Foreskin keratinocyte (primary cell): ENCODE measurements at places on chromosomes 2 and 18.

GRCh38 chr2:5562426-5562825, 129.8 kb upstream of the SOX11 start:
- no peak for DNase-seq

DNA sequence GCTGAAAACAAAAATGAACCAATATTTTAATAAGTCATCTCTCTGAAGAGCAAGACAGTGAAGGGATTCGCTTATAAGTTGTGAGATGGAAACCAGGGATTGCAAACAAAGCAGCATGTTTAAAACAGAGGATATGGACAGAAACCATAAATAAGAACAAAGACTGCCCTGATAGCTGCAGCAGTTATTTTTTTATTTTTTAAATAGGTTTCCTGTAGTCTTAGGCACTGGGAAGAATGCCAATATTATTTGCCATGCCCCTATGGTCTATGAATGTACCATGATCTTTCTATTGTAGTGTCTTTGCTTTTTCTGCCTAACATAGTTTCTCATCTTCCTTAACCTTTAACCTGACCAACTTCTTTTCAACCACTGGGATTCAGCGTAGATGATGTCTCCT, 1334.0 kb upstream of the NRXN1 start:
- DNase-seq: no peak

DNA sequence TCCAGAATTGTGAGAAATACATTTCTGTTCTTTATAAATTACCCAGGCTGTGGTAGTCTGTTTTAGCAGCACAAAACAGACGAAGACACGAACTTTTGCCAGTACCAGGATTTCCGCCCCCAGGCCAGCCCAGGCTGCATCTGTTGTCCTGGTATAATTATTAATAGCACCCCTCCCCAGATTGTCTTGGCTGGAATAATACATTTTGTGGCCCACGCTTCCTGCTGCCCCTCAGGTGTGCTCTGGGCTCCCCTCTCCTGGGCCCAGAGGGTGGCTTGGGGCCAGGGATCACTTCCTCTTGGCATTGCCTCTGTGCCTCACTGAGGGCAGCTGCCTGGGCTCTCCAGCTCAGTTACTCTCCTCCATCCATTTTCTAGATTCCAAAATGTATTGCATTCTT, 102.1 kb upstream of the HS6ST1 start:
- no peak for DNase-seq

DNA sequence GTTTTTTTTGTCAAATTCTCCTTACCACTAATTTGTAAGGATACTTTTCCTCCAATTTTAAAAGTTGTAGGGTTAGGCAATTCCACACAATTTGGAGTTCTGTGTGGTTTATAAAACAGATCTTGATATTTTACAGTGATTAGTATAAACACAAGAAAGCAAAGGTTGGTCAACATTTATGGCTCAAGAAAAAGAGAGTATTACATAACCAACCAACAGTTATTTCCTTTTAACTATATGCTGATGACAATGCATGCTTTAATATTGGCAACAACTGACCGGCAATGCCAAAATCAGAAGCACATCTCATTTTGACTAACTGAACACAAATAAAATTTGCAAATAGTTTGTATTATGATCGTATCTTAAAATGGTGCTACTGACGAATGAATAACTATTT, 137.2 kb downstream of the CDH2 start:
- no peak for DNase-seq

DNA sequence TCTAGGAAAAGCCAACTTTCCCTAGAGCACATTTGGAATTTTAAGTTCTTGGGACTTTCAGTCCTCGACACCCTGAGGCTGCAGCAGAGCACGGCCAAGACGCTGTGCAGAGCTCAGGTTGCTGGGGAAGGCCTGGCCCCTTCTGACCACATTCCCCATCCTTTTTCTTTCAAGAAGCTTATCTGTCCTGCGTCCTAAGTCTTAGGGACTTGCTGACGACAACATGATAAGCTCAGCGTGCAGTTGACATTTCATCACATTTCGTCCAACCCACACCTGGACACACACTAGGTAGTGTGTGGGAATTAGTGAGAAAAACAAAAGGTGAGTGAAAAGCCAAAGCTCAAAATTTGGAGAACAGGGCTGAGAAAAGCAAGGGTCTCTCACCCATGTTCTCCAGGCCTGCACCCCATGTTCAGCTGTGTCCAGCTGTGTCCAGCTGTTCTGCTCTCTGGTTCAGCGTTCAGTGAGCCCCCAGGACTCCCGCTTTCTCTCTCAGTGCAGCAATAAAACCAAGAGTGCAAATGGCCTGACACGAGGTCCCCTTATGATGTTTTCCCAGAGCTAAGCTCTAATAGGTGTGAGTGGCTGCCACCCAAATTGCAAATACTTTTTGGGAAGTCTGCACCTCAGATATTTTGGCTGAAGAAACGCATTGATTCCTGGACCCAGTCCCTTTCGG, 101.9 kb downstream of the RGPD3 start:
- no peak for DNase-seq

DNA sequence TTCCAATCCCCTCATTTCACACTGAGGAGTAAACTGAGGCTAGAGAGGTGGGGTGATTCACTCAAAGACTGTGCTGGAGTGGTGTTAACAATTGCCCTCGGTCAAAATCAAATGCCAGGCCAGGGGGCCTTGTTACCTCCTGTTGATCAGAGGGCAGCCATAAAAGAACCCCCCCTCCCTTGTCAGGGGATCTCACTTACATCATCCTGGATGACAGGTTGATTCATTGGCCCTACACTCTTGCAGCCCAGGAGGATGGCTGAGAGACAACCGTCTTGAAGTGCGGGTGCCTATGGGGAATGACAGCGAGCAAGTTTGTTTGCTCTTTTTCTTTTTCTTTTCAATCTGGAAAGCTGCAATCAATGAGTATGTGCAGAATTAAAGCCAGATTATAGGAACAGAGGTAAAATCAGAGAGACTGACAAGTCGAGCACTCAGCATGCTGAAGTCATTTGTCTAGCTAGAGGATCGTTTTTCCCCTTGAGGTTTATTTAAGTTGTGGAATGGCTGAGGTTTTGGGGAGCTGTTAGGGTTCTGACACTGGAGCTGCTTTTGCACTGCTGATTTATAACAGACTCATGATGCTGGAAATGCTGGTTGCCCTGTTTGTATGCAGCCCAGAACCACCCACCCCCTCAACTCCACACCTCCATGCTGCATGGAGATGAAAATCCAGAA, 26.4 kb upstream of the NRP2 start:
- no peak for DNase-seq

- DNase-seq: peak; percentile 68
These were observed 87.5 kb downstream of the TFCP2L1 start for GRCh38 chr2:121197369-121198091.
